Tibial artery (tissue), 4 donors: ENCODE measurements at places on chromosomes 4 and X.
A peak's percentile ranks its signal among the peaks of the same experiment; 100 is the strongest.

- no peak for DNase-seq
- H3K4me3 ChIP-seq, result no peak overlapping the region
- H3K4me1 ChIP-seq, result no peaks in the 10 kb centered on the region
- H3K27ac ChIP-seq, result no peak overlapping the region
Measured at GRCh38 chr4:182367153-182367552, 124.0 kb downstream of the TENM3 start.

DNA sequence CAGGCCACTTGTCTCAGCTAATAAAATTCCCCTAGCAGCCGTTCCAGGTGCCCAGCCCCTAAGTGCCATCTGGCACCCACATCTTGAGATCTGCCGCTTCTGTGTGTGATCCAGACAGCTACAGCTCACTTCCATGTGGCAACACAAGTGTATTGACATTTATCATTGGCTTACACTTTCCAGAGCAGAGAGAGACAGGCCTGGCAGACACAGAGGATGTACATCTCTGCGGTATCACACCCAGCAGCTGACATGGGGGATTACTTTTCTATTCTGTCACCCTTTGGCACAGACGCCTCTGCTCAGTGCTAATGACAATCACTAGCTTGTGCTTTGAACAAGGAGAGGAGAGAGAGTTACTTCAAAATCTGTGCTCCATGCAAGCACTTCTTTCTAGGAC lies 195.9 kb downstream of the KDR start:
- H3K4me3 ChIP-seq, result no peak overlapping the region
- H3K36me3 ChIP-seq, result no peaks in the 10 kb centered on the region

- H3K4me1 ChIP-seq, result no peaks in the 10 kb centered on the region
- H3K4me3 ChIP-seq, result no peak overlapping the region
- H3K36me3 ChIP-seq, result no peaks in the 10 kb centered on the region
- no peak for DNase-seq
- no peaks in the 10 kb centered on the region for H3K27me3 ChIP-seq
Measured at GRCh38 chr4:101981756-101982155, 191.2 kb downstream of the BANK1 start.

- peak overlapping the region; percentile 59 for H3K27ac ChIP-seq
- peak; percentile 25 for DNase-seq
- no peaks in the 10 kb centered on the region for H3K27me3 ChIP-seq
- no peaks in the 10 kb centered on the region for H3K36me3 ChIP-seq
Measured at GRCh38 chrX:71492231-71493065, 40.5 kb upstream of the OGT start.

GRCh38 chr4:121459026-121459425 lies 78.2 kb upstream of the QRFPR start:
- no peaks in the 10 kb centered on the region for H3K36me3 ChIP-seq
- no peaks in the 10 kb centered on the region for H3K27me3 ChIP-seq
- no peak overlapping the region for H3K27ac ChIP-seq
- H3K4me3 ChIP-seq, result no peak overlapping the region

GRCh38 chrX:143788265-143788664 lies 67.7 kb upstream of the SPANXN2 start:
- no peak for DNase-seq
- no peak overlapping the region for H3K4me3 ChIP-seq
- no peaks in the 10 kb centered on the region for H3K27me3 ChIP-seq

DNA sequence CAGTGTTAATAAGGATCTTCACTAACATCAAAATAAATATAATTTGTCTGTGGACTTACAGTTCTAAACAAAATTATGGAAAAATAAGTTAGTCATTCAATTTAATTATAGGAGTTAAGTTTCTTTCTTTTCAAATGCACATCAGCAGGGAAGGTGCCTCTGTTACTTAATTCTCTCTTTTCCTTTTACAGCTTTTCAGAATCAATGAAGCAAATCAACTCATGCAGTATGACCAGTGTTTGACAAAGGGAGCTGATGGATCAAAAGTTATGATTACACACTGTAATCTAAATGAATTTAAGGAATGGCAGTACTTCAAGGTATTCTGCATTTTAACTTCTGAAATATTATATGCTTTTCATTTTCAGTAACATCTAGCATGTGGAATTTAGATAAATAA lies 15.9 kb downstream of the HMGB2 start:
- peaks cover 55% of the 10 kb centered on the region for H3K36me3 ChIP-seq
- no peak overlapping the region for H3K27ac ChIP-seq
- no peaks in the 10 kb centered on the region for H3K4me1 ChIP-seq
- H3K4me3 ChIP-seq, result no peak overlapping the region
- no peaks in the 10 kb centered on the region for H3K27me3 ChIP-seq

GRCh38 chrX:21863241-21863640 lies 7.5 kb downstream of the YY2 start:
- no peak overlapping the region for H3K27ac ChIP-seq
- no peaks in the 10 kb centered on the region for H3K4me1 ChIP-seq
- no peak overlapping the region for H3K4me3 ChIP-seq

DNA sequence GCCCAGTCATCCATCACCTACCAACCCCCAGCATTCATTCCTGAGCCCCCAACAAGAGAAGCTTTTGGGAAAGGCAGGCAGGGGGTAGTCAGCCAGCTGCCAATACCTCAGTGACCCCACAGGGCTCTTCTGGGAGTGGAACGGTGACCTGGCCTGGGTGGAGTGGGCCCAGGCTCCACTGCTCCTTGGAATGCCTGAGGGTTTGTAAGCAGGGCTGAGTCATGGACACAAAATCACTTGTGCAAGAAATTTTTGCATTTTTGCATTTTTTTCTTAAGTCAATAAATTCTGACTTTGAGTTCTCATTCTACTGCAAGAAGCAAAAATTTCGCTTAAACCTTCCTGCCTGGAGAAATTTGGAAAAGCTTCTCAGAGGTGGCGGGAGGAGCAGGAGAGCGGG lies 18.5 kb downstream of the SORCS2 start:
- H3K4me1 ChIP-seq, result peaks cover 32% of the 10 kb centered on the region
- H3K36me3 ChIP-seq, result no peaks in the 10 kb centered on the region
- H3K27me3 ChIP-seq, result no peaks in the 10 kb centered on the region
- H3K27ac ChIP-seq, result no peak overlapping the region
- DNase-seq, result no peak

DNA sequence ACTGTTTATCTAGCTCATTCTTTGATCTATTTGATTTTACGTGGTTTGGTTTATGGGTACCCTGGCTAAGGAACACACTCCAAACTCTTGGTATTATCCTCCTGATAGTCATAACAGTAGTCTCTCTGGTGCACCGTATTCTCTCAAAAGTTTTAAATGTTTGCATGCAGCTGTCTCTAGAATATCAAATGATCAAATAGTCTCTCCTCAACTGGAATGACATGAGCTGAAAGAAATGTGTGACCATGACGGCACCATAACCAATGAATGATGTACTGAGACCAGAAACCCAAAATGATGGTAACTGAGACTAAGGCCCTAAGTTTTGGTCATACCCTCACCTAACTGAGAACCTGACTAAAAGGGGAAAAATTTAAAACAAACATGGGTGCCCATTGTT lies 319.4 kb downstream of the SLC7A11 start:
- H3K36me3 ChIP-seq, result no peaks in the 10 kb centered on the region
- H3K4me1 ChIP-seq, result no peaks in the 10 kb centered on the region
- no peak overlapping the region for H3K27ac ChIP-seq
- H3K4me3 ChIP-seq, result no peak overlapping the region
- H3K27me3 ChIP-seq, result no peaks in the 10 kb centered on the region

GRCh38 chr4:20575486-20575885 lies 124.8 kb upstream of the PACRGL start:
- H3K27ac ChIP-seq, result no peak overlapping the region
- no peak for DNase-seq
- H3K4me3 ChIP-seq, result no peak overlapping the region
- H3K4me1 ChIP-seq, result no peaks in the 10 kb centered on the region

DNA sequence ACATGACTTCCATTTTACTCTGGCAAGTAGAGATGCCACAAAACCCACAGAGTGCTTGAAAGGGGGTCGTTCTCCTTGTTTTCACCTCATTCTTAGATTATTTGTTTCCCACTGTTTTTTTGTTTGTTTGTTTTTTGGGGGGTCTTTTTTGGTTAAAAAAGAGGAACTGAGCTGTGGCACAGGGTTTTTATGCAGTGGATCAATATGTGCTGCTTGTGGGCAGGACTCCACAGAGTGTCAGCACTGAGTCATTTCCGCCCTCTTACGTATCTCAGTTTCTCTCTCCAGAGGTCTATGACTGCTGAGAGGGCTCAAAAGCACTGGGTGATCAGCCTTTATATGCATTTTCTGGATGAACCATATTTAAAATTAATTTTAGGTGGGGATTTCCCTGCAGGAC lies 268.1 kb upstream of the GRID2 start:
- no peak for DNase-seq
- H3K27me3 ChIP-seq, result no peaks in the 10 kb centered on the region
- H3K36me3 ChIP-seq, result no peaks in the 10 kb centered on the region
- H3K27ac ChIP-seq, result no peak overlapping the region
- no peak overlapping the region for H3K4me3 ChIP-seq

DNA sequence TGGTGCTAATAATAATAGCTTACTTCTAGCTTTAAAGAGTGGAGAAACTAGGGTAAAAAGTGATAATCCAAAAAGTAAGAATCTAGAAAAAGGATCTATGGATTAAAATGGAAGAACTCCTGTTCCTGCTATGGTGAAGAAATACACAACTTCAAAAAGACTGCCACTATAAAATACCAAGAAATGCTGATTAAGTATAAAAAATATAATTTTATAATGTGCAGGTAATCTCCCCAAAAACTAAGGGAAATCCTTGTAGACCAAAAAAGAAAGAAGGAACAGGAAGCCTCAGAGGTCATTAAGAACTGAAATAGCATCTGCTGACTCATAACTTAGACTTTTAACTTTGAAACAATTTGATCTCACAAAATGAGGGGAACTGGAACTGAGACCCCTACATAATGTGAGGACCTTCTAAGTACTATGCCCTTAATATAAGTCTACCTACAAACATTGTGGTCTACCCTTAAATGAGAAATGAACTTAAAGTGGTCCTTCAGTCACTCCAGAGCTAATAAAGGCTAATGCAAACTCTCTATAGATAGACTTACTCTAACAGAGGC lies 50.6 kb upstream of the SRPX start:
- H3K4me3 ChIP-seq, result no peak overlapping the region
- DNase-seq, result no peak
- no peaks in the 10 kb centered on the region for H3K36me3 ChIP-seq
- no peaks in the 10 kb centered on the region for H3K27me3 ChIP-seq
- no peak overlapping the region for H3K27ac ChIP-seq

DNA sequence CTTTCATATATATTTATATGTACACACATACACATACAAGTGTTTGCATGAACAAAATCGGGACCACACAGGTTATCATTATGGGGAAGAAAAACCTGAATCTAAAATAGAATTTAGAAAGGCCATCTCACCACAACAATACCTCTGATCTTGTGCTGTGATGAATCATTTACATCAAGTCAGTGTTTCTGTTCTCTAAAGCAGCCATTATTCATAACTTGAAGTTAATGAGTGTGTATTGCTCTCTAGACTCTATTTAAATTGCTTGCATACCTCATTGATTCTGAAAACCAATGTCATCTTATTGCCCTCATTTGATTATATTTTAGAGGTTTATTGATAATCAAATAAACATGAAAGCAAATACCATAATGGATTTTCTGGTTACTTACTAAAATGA lies 71.6 kb downstream of the FAM114A1 start:
- H3K4me1 ChIP-seq, result no peaks in the 10 kb centered on the region
- no peak for DNase-seq
- H3K27ac ChIP-seq, result no peak overlapping the region
- peaks cover 97% of the 10 kb centered on the region for H3K36me3 ChIP-seq
- H3K4me3 ChIP-seq, result no peak overlapping the region

GRCh38 chr4:117400039-117400835 lies 314.9 kb upstream of the TRAM1L1 start:
- no peaks in the 10 kb centered on the region for H3K36me3 ChIP-seq
- H3K27me3 ChIP-seq, result no peaks in the 10 kb centered on the region
- no peak overlapping the region for H3K27ac ChIP-seq
- no peak for DNase-seq
- no peak overlapping the region for H3K4me3 ChIP-seq
- H3K4me1 ChIP-seq, result no peaks in the 10 kb centered on the region

GRCh38 chr4:109752525-109752924 lies 22.7 kb upstream of the PLA2G12A start:
- DNase-seq, result no peak
- no peaks in the 10 kb centered on the region for H3K36me3 ChIP-seq
- H3K27ac ChIP-seq, result no peak overlapping the region
- no peaks in the 10 kb centered on the region for H3K27me3 ChIP-seq
- no peaks in the 10 kb centered on the region for H3K4me1 ChIP-seq

DNA sequence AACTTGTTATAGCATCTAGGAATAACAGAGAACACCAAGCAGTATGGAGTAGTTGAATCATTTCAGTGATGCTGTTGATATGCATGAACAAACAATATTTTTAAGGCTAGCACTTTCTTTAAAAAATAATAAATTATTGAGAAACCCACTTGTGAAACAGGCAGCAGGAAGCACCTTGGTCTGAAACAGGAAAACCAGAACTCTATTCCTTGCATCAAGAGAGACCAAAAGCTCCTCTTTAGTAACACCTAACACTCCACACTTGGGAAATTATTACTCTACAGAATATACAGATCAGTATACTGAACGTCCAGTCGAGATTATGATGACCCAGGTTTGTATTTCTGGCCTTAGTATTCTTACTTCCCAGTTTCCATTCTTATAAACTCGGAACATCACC lies 129.0 kb downstream of the ARAP2 start:
- H3K27me3 ChIP-seq, result no peaks in the 10 kb centered on the region
- no peaks in the 10 kb centered on the region for H3K36me3 ChIP-seq
- H3K4me1 ChIP-seq, result no peaks in the 10 kb centered on the region
- no peak overlapping the region for H3K27ac ChIP-seq
- no peak overlapping the region for H3K4me3 ChIP-seq

GRCh38 chr4:113979148-113979904 lies at the start of gene ARSJ:
Gene ARSJ (minus strand): TSS chr4:113979647. CDS start chr4:113978834, 813 bp downstream.
- peak within 1 kb of the TSS; percentile 92 for H3K4me3 ChIP-seq
- peak within 1 kb of the TSS; percentile 97 for H3K27ac ChIP-seq
- H3K36me3 ChIP-seq, result no peaks in the 10 kb centered on the region
- H3K4me1 ChIP-seq, result no peaks in the 10 kb centered on the region
